ENCODE measurements at places on chromosomes 7 and 10.

DNA sequence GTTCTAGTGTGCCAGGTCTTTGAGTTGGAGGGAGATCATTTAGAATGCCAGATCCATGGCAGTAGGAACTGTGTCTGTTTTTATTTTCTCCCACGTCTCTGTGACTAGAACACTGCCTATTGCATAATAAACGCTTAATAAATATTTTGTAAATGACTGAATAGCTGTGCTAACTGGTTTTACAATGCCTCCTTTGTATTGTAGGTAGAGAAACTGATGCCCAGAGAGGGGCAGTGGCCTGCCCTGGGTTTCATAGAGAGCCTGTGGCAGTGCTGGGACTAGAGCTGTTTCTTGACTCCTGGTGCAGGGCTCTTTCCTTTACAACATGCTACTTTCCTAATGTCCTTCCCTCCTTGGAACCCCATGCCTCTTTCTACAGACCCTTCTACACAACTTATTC, 2.5 kb downstream of the TAS2R5 start:
- DNase-seq: no peak

- peak; percentile 77 for DNase-seq
Measured at GRCh38 chr7:19107356-19108146, 9.9 kb downstream of the TWIST1 start.

GRCh38 chr7:128692623-128693270, 20.7 kb downstream of the GARIN1A start:
- no peak for DNase-seq

- no peak for DNase-seq
Measured at GRCh38 chr7:22411977-22412693, 55.2 kb upstream of the RAPGEF5 start.

- no peak for DNase-seq
Measured at GRCh38 chr10:117903854-117904253, 142.9 kb downstream of the RAB11FIP2 start.

DNA sequence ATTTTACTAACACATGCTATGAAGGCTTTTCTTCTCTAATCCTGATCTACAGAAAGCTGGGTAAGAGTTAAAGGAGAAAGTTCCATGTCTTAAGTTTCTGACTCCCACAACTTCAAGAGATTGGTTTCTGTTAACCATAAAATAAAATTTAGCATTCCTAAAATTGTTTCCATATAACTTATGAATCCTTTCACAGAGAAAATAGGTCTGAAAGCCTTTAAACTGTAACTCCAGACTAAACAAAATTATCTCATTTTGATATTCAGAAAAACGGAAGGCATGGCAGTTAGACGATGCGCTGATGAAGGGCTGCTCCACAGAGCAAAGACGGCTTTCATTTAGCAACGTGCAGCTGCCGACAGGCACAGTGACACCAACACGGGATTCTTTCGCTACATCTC, 133.3 kb downstream of the SLC25A13 start:
- no peak for DNase-seq

- DNase-seq: no peak
Measured at GRCh38 chr7:128867842-128868623, 5.4 kb downstream of the ATP6V1F start.

DNA sequence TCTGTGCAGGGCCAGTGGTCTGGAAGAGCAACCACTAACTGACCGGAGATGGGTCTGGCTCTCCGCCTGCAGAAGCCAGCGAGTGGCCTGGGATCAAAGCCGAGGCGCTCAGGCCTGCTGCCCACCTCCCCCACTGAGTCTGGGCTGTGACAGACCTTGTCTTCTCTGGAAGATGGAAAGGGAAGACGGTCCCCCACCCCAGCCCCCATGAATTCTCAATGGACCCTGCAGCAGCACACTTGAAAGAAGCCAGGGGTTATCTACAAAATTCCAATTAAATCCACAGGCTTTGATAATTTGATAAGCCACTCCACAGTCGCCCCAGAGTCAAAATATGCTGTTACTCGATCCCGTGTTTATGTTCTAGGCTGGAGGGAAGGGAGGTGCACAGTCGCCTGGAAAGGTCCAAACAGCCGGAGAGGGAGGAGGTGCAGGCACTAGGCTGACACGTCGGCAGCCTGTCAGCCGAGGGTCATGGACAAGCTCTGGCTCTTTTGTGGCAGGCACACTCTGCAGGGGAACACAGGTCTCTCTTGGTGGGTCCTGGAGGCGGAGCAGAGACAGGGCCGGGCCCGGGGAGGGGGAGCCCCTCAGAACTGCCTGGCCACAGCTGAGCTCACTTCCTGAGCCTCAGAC, 134.9 kb downstream of the SH3PXD2A start:
- DNase-seq: no peak

DNA sequence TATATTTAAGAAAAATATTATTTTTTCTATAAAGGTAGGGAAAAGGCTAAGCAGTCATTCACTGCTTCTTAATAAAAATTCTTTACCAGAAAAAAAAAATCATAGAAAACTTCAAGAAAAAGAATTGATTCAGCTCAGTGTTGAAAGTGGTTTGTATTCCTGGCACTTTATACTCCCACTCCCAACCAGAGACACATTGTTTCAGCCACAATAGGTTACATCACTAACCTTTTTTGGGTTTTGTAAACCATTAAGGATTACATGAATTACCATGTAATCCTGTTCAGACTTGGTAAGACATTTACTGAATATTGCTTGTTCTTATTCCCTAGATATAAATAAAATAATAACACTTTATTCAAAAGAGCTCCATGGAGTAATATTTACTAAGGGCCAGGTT, 46.6 kb downstream of the MINPP1 start:
- DNase-seq: no peak

- DNase-seq: no peak
Measured at GRCh38 chr10:28305553-28305952, 2.7 kb upstream of the MPP7 start.

GRCh38 chr10:58660575-58661255, 148.0 kb downstream of the BICC1 start:
- peak; percentile 82 for DNase-seq

DNA sequence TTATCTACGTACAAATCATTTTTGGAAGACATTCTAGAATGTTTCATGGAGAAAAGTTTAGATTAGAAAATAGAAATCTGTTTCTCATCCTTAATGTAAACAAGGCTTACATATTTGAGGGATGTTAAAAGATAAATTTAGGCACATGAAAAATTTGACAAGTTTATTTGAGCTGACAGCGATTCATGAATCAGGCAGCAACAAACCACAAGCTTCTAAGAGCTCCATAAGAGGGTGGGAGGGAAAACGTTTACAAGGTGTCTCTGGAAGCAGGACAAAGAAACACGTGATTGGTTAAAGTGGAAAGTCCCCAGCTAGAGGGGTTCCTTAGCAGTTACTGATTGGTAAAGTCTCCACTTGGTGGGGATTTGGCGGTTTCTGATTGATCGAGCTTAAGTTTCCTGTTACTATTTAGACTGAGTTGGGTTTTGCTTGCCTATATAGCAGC, 228.9 kb upstream of the PITRM1 start:
- peak; percentile 83 for DNase-seq

GRCh38 chr10:72226418-72227027, 10.4 kb upstream of the ASCC1 start:
- DNase-seq: no peak

GRCh38 chr10:114045136-114046086, 1.7 kb downstream of the ADRB1 start:
- peak; percentile 34 for DNase-seq

DNA sequence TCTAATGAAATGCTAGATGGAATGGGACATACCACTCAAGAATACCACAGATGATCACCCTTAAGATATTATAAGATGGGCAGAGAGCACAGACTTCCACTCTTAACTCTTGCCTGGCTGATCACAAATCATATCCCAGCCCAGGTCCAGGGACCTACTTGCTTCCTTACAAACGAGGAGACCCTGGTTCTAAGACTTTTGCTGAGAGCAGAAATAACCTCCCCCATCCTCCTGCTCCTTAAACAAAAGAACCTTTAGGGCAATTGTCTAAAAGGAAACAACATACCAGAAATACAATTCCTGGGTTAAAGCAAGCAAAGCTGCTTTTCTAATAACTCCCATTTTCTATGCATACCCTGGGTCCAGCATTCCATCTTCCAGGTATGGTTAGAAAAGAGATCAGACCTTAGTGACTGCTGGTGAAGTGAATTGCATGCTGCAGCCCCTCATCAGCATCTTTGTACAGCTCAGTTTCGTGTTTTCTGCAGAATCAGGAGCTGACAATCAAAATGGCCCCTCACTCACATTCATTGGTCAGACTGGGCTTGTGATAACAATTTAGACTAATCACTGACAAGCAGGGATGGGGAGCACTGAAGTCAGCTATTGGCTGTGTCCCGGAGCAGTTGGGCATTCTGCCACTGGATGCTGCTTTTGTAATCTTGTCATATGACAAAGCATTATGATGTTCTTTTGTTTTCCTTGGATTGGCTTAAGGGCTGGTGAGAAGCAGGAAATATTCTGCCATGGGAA, 14.6 kb downstream of the IFIT3 start:
- peak; percentile 88 for DNase-seq

DNA sequence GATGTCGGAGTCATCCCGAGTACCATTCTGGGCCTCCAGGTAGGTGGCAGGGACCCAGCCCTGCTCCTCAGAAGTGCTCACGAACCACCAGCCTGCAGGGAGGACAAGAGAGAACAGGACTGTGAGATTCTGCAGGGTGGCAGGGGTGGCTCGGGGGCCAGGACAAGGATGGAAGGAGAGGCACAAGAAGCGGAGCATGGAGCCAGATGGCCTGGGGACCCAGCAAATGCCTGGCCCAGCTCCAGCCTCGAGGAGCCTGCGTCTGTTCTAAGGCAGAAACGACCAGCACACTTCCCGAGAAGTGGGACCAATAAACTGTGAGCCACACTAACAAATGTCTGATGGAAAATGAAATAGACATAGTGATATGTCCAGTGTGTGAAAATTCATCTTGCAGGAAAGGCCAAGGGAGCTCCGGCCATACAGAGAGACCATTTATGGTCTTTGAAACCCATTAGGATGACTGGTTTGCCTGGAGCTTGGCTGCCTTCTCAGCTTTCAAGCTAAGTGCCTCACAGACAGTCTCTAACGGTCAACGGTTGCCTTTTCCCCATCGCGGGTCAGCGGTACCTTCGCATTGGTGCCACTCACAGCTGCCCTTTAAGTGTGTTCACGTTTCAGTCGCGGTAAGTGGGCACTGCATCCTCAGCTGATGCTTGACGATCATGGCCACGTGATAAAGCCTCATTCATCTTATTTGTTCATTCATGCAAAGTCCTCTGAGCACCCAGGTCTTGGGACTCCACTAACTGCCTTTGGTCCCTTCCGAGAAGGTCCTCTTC, 133.8 kb downstream of the NEURL1 start:
- no peak for DNase-seq

DNA sequence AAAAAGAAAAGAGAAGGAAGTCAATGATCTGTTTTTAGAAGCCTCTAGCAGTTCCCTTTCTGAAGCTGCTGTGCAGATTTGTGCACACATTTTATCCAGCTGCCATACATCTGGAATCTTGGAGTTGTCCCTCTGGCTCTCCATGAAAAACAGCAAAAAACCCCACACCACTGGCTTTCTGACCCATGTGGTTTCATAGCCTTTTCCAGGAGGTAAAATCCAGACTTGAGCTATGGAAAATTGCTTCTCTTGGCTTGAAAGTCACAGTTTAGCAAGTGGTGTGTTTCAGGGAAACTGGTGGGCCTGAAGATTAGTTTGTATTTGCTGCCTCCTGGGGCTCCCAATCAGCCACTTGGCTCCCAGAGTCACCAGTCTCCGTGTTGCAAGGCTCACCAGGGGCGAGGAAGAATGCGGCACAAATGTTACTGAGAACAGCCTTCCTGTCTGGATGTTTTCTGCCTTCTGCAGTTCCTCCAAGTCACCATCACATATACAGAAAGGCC, 50.1 kb upstream of the ADRB1 start:
- DNase-seq: no peak

DNA sequence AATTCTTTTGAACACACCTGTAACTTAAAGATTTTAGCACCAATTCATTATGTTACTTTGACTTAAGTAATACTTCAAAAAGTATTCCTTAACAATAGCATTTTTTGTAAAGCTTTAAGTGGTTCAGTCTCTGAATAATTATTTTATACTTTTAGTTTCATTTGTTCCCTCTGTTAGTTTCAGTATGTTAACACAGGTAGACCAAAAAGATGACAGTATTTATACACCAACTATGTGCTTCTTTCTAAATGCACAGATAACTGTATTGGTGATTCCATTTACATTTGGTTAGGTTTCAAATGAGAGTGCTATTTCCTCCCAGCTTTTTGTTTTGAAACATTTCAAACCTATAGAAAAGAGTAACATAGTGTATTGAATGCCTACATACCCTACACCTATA, 14.0 kb downstream of the RALA start:
- no peak for DNase-seq

- no peak for DNase-seq
Measured at GRCh38 chr10:59085711-59086502, 90.5 kb upstream of the PHYHIPL start.

- no peak for DNase-seq
Measured at GRCh38 chr7:25959168-25959734, 192.7 kb upstream of the NFE2L3 start.

GRCh38 chr7:7922684-7923385, 45.8 kb upstream of the GLCCI1 start:
- DNase-seq: no peak

- no peak for DNase-seq
Measured at GRCh38 chr7:101921061-101921460, 103.6 kb downstream of the CUX1 start.

- no peak for DNase-seq
Measured at GRCh38 chr10:29701306-29701705, 66.5 kb upstream of the SVIL start.

DNA sequence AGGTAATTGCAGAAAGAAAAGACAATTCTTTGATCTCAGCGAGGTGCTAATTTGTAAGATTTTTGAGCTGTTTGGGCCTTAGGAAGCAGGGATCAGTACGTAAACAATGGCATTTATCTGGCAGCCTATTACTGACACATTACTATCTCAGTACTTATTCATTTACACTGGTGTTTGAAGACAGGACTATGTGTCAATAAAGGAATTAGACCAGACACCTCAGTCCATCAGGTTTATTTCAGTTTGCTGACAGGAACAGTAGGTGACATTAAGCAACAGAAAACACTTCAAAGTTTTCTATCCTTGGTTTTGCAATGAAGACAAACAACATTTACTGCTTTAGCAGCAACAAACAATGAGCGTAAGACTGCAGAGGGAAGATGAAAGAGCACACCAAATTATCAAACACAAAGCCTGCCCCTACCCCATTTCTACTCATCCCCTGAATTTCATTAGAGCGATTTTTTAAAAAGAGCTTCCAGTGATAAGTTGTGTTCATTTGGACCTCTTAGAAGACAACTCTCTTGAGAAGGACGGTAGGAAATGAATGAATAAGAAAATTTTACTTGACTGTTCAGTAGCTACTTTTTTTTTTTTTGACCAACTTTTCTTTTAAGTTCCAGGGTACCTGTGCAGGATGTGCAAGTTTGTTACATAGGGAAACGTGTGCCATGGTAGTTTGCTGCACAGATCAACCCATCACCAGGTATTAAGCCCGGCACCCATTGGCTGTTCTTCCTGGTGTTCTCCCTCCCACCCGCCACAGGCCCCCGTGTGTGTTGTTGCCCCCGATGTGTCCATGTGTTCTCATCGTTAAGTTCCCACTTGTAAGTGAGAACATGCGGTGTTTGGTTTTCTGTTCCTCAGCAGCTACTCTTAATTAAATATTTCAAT, 138.8 kb downstream of the DKK1 start:
- DNase-seq: no peak
